ENCODE measurements at places on chromosomes 4 and X.

GRCh38 chr4:143597276-143597675, 83.8 kb downstream of the SMARCA5 start:
- DNase-seq, result no peak

DNA sequence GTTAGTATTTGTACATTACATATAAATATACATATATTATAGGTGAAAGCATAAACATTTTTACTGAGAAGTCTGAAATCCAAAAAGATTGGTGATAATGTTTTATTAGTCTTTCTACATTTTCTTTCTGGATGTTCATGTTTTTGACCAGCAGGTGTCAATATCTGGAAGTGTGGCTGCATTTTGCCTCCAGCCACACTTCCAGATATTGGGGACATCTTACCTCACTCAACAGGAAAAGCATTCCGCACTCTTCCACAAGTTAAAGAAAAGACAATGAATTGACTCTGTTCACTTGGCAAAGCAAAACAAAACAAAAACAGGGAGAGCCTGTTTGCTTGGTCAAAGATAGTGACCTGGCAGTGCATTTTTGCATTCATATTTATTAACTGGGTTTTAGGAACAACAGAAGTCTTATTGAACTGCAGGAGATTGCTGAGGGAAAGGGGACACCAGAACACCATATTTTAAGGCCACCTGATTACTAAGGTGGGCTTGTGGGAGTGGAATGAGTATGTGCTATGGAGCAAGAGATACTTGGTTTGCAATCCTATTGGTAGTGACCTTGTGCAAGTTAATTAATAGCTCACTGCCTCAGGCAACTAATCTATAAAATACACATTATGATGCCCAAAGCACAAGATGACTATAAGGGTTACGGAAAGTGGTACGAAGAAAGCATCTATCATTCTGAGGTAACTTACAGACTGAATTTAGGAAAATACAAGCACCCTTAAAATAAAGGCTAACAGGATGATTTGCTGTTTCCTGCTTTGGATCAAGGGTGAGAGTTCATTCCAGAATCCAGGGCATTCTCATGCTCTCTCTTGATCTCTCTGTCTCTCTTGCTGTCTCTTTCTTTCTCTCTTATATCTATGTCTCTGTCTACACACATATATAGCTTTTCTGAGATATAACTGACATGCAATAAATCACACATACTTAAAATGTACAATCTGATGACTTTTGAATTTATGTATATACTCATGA, 389.9 kb upstream of the EMCN start:
- DNase-seq, result no peak

DNA sequence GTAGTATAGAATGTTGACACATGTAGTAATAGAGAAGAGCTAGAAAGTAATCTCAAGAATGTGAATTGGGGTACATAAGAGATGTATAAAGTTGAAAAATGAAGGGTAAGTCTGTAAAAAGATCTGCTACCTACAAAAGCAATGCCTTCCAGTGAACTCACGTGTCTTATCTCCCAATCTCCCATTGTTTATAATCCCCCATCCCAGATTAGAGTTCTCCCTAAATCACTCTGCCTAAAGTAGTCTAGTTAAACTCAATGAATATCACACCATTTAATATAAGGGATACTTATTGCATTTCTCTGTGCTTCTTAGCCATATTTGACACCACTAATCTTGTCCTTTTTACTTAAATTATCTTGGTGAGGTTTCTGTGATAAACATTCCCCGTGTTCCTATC, 6.6 kb downstream of the TECRL start:
- DNase-seq, result no peak

- no peak for DNase-seq
Measured at GRCh38 chr4:106041294-106042002, 146.2 kb downstream of the NPNT start.

GRCh38 chrX:110002300-110003166, at the start of gene TMEM164:
TMEM164 (plus strand) TSS chrX:110003114; CDS start chrX:110003775, 661 bp downstream.
- DNase-seq, result peak; percentile 88

DNA sequence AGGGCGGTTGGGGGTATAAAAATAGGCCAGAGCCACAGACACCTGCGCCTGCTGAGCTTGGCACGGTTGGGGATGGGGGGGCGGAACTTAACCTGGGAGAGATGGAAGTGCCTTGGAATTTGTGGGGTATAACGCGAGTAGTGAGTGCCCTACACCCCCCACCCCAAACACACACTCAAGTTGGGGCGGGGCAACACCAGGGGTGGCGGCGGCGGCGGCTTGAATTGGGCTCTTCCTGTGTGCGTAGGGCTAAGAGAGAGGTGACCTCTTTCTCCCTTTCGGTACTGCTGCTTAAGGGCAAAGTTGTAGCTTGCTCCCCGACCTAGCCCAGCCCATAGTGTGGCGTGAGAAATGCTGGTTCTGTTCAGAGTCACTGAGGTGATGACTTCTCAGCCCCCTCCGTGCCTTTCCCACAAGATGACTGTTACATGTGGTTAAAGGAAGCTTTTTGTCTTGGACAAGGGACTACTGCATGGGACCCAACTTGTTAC, 839 bp downstream of the STK26 start:
- DNase-seq, result no peak

DNA sequence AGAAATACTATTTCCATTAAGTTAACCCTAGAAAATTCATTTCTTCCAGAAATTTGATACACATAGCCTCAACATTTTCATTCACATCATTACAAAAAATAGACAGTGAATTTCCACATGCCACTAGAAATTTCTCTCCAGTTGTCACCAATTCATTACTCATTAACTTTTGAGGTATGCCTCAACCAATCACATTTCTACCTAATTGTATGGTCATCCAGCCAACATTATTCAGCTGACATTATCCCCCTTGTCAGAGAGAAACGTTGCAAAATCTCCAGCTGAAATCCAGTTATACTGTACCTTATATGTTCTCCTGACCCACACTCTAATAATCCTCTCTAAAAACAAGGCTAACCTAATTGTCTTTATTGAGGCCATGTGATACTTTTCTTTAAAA, 24.8 kb downstream of the FRYL start:
- no peak for DNase-seq

DNA sequence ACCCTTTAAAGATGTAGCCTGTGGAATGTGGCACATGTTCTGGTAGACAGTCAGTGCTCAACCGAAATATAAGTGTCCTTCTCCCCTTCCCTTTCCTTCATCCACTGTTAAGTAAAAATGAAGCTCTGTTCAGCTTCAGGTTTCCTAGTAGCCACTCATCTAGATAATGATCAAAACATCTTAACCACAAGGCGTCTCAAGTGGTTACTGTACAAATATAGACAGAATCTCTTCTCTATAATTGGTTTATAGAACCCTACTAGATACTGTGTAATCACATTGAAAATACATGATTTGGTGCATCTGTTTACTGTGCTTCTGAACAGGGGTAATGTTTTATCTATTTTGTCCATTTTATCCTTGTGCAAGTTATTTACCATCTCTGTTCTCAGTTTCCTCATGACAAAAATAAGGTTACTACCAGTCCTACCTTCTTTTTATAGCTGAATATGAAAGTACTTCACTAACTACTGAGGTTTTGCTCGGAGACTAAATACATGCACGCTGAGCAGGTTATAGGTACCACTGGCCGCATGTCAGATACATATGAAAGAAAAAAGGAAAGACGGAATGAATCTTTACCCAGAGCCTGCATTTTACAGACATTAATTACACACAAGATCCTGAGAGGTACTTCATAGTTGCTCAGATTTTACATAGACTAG, 20.3 kb upstream of the SLC25A4 start:
- DNase-seq, result no peak

GRCh38 chr4:134848681-134849080, 647.1 kb upstream of the PABPC4L start:
- DNase-seq, result no peak

- DNase-seq, result peak; percentile 4
Measured at GRCh38 chrX:63963095-63963784, 178.2 kb upstream of the ARHGEF9 start.

- no peak for DNase-seq
Measured at GRCh38 chr4:7804756-7805385, 134.8 kb downstream of the AFAP1 start.

DNA sequence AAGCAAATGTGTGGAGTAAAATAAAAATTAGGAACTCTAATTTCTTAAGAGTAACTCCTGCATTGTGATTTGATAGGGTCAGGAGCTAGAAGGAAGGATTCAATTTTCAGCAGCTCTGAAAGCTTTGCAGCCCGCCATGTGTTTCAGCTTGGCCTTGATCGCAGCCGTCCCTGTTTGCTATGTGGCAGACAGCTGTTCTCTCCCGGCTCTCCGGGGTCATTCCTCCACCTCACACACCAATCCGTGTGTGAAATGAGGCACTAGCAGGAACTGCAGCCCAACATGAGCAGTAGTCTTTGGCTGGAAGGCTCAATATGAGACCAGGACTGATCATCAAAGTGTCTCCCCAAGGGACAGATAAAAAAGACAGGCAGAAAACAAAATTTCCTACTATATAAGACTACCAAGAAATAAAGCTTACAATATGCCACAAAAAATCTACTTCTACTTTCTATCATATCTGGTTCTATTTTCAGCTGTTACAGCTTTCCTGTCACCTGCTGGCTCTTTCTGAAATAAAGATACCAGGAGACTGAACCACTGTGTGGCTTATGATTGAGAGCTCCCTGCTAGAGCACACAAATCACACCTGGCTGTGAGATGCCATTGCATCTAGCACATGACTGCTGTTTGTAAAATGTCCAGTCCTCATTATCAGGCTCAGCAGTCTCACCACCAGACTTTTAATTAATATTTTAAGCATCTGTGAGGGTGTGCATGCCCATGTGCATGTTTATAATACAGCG, 44.1 kb upstream of the SEC24B start:
- DNase-seq, result peak; percentile 73

DNA sequence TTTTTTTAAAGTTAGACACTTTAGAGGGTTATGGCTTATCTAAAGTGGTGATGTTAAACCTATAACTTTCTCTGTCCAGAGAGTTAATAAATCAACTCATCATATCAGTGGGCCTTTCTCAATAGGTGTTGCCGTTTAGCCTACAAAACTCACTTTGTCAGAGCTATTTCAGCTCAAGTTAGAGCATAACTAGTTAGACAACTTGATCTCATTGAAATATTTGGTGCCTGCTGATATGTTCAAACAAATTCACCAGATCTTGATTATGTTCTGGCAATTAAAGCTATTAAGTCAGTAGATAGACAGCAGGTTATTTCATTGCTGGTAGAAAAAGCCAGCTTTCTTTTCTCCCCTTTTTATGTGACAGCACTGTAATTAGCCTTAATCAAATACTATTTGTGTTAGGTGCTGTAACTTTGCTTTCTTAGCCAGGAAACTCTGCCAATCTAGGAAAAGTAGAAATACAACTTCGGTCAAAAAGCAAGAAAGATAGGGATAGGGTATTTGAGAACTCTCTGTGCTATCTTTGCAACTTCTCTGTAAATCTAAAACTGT, 191.8 kb downstream of the MAML3 start:
- DNase-seq, result no peak

DNA sequence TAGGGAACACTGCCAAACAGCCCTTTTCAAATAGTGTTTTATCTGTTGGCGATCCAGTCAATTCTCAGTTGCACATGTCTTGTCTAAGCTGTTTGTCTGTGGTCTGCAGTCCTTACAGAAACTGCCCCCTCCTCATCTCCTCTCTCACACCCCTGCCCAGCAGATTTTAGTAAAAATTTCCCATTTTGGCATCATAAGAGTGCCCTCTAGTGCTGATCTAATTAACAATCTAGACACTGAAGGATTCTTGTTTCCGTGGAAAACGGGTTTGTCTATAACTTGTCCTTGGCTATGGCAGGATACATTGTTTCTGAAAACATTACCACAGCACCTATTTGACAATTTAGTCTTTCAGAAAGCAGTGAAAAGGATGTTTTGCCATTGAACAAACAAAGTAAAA, 227.2 kb upstream of the MBNL3 start:
- no peak for DNase-seq

DNA sequence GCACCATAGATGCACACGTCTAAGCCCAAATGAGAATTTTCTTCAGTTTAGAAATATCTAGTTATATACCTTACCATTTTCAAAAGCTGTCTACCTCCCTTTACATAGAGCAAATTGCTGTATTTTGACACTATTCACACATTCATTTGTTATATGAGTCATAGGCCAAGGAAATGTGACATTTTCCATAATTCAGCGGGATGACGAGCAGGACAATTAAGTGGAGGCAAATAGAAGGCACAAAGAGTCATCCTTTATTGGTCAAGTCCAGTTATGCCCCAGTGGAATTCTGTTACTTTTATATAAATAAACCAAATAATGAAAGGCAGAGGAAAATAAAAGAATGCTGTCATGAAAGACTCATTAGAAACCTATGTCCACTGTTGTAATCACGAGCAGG, 27.9 kb downstream of the FGF13 start:
- DNase-seq, result no peak

- DNase-seq, result no peak
Measured at GRCh38 chr4:87525636-87526295, 3.4 kb downstream of the SPARCL1 start.

DNA sequence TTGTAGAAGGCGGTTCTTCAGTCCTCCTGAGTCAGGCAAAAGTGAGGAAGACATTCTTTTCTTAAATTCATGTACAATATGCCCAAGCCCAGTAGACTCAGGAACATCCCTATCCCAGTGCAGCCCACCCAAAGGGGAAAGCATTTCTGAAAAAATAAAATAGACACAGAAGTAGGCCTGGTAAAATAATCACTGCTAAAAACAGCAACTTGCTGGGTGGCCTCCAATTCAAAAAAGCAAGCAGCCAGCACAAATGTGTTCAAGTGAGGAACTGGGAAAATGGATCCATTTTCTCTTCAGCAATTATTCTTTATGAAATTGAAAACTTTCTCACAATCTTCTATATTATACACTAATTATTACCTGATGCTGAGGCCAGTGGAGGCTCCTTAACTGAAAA, 165.4 kb downstream of the PCDH19 start:
- DNase-seq, result no peak

DNA sequence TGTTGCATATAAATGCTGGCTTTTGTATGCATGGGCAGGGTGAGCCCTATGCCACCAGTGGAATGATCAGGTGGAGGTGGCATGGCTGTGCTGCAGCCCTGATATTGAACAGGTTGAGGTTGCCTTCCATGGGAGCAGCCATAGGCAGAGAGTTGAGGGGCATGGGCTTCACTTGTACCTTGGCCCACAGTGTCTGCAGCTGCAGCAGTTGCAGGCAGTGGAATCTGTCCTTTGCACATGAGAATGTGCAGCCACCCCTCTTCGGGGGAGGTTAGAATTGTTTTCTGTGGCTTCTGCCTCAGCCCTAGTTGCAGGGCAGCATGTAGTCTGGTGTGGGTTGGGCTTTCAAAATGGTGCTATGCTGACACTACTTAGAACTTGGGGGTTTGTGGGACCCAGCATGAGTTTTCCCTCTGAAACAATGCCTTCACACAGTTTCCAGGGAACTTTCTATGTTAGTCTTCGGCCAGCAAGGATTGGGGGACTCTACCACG, 25.4 kb upstream of the VSIG1 start:
- DNase-seq, result no peak

- DNase-seq, result no peak
Measured at GRCh38 chr4:146456681-146457080, 65.1 kb downstream of the SLC10A7 start.

- no peak for DNase-seq
Measured at GRCh38 chr4:15493411-15493810, 23.7 kb downstream of the CC2D2A start.
